NCI-H1436 (cell line): ENCODE measurements at places on chromosomes 16 and 17.
A peak's percentile ranks its signal among the peaks of the same experiment; 100 is the strongest.

DNA sequence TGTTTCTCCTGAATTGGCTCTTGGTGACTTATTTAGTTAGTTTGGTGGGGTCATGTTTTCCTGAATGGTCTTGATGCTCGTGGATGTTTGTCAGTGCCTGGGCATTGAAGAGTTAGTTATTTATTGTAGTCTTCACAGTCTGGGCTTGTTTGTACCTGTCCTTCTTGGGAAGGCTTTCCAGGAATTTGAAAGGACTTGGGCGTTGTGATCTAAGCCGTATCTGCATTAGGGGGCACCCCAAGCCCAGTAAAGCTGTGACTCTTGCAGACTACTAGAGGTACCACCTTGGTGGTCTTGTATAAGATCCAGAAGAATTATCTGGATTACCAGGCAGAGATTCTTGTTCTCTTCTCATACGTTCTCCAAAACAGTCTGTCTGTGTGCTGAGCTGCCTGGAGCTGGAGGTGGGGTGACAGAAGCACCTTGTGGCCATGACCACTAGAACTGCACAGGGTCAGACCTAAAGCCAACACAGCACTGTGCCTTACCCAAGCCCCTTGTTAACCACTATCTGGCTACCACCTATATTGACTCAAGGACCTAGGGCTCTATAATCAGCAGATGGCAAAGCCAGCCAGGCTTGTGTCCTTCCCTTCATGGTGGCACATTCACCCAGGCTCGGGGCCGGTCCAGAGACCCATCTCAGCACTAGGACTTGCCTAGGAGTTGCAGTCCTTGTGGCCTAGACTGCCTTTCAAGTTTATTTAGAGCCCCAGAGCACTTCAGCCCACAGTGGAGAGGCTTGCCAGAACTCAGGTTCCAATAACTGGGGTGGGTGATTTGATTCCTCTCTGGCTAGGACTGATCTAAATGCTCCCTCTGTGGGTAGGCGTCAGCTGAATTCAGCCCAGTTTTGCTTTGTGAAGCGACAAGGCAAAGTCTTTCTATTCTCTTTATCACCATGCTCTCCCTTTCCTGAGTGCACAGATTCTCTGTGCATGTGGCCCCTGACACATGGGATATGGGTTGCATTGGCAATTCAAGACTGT is 11.0 kb downstream of the RNF135 start:
- no peak for DNase-seq

DNA sequence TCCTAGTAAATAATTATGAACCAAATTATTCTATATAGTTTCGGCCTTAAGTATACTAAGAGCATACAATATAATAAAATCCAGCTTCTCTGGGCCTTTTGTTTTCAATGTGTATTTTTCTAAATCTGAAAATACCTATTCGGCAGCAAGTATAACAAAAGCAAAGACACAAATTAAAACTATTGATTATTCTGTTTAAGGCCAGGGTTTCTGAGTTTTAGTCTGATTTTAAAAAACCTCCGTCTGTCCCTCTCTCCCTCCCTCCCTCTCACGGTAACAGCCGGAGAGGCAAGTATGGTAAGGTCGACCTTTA is 1.5 kb downstream of the TOB1 start:
- no peak for DNase-seq

DNA sequence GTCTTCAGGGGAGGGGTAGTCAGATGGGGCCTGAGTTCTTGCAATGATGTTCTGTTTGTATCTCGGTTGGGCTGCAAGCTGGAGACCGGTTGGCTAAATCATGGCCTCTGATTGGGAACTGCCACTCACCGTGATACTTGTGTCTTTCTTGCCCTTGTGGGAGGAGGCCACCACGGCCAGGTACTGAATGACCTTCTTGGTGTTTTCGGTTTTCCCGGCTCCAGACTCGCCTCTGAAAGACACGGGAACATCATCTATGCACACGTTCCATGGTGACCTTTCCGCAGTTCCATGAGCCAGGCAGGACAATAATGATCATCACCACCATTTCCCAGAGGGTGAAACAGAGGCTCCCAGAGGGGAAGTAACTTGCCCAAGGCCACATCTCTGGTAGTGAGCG is 70.3 kb downstream of the MYH11 start:
- DNase-seq = no peak

GRCh38 chr17:48162306-48162934 is 54.9 kb downstream of the SNX11 start:
- DNase-seq = no peak

DNA sequence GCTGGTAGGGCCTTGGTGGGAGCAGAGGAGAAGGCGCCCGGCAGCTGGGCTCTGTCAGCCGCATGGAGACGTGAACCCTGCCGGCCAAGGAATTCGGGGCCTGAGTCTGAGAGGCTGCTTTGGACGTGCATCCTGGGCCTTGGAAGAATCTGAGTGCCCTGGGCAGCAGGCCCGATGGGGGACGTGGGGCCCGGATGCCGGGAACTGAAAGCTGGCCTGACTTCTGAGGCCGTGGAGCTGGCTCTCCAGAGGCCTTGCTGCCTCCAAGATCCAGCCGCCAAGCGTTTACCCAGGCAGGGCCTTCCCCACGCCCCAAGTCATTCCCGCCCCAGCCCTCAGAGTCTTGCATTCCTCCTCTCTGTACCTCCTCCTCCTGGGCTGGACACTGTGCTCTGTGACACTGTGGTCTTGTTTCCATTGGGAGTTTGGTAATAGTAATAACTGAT is 37.2 kb downstream of the NKD1 start:
- DNase-seq = no peak

- no peak for DNase-seq
Measured at GRCh38 chr16:2531371-2531695, at the start of gene CEMP1. TSS of gene CEMP1 (minus strand) at chr16:2531408. CDS start at chr16:2531073, 335 bp downstream.

- no peak for DNase-seq
Measured at GRCh38 chr16:56349086-56349415, 76.3 kb downstream of the AMFR start.

DNA sequence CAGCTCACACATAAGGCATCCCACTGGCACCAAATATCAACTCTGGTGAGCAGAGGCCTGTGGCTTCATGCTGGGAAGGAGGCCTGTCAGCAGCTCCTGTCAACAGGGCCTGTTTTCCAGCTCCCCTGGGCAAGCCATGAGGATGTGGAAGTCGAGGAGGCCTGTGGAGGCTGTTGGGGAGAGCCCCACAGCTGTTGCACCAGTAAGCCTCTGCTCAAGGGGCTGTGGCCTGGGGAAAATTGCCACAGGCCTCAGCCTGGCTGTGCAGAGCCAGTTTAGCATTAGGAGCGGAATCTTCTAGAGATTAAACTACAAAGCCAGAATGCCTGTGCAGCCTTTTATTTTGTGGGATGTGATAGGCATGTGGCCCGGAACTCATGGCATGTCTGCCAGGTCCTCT is 202.1 kb downstream of the SPECC1 start:
- DNase-seq = no peak

GRCh38 chr17:65495122-65496055 is 66.1 kb downstream of the AXIN2 start:
- DNase-seq = no peak

DNA sequence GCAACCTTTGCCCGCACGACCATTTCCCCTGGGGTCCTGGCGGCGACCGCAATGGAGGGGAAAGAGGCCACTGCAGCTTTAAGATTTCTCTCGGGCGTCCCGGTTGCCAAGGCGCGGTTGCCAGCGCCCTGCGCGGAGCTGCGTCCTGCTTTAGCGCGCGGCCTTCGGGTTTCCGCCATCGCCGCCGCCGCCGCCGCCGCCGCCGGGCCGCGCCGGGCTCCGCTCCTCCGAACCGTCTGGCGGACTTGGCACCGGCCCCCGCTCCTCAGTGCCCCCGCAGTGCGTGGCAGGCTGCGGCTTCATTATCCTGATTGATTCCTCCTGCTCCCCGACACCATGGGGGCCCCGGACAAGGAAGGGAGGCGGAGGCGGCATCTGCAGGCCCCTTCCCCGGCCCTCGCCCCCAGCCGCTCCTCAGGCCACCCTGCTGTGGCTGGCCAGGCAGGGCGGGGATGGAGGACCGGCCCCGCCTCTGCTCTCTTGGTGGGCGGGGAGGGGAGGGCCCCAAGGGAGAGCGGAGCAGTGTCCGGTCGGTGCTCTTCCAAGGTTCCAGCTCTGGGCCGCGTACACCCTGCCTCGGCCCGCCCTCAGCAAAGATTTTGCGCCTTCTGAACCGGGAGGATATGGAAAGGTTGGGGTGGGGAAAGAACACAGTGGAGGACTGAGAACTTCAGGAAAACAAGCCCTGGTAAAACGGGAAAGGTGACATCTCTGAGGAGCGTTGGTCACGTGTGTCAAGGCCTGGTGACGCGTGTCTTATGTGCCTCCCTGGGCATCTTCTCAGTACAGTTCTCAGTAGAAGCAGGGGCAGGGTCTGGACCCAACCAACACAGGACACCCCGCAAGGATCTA is 34.0 kb downstream of the NEUROD2 start:
- DNase-seq = peak; percentile 32

DNA sequence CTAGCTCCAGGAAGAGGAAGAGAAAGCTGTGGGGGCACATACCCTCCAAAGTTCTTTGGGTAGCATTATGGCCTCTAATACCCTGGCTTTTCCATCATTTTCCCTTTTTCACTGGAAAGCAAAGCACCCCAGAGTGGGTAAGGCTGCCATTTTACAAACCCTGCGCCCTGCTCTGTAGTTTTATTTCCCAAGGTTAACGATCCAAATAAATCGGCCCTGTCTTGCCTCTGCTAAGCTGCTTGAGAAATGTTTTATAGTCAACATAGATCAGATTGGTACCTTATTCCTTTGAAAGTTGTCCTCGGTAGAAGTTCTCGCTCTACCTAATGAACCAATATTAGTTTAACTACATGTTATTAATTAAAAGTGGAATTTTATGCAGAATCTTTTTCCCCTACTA is 328.2 kb downstream of the NPIPA8 start:
- DNase-seq = no peak

GRCh38 chr16:81505011-81505661 is 60.5 kb downstream of the CMIP start:
- DNase-seq = no peak

DNA sequence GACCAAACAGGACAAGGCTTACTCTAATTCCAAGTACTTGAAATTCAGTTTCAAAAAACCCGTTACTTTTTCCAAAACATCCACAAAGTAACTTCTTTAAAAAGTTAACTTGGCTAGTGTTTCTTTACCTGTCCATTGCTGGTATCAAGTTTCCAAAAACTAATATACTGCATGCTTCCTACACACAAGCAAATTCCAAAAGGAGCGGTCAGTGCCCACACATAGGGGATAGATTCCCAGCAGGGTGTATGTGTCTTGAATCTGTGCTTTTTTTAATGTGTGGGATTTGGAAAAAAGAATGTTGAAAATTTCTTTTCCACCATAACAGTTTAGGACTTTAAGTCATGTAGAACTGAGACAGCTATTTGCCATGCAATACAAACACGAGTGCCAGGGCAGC is 367.8 kb upstream of the SOX9 start:
- DNase-seq = no peak

GRCh38 chr16:13560151-13560550 is 359.8 kb upstream of the ERCC4 start:
- no peak for DNase-seq

- DNase-seq = no peak
Measured at GRCh38 chr16:75703306-75703705, 2.0 kb upstream of the DUXB start.

- no peak for DNase-seq
Measured at GRCh38 chr17:3944485-3945388, 19.5 kb downstream of the ATP2A3 start.

DNA sequence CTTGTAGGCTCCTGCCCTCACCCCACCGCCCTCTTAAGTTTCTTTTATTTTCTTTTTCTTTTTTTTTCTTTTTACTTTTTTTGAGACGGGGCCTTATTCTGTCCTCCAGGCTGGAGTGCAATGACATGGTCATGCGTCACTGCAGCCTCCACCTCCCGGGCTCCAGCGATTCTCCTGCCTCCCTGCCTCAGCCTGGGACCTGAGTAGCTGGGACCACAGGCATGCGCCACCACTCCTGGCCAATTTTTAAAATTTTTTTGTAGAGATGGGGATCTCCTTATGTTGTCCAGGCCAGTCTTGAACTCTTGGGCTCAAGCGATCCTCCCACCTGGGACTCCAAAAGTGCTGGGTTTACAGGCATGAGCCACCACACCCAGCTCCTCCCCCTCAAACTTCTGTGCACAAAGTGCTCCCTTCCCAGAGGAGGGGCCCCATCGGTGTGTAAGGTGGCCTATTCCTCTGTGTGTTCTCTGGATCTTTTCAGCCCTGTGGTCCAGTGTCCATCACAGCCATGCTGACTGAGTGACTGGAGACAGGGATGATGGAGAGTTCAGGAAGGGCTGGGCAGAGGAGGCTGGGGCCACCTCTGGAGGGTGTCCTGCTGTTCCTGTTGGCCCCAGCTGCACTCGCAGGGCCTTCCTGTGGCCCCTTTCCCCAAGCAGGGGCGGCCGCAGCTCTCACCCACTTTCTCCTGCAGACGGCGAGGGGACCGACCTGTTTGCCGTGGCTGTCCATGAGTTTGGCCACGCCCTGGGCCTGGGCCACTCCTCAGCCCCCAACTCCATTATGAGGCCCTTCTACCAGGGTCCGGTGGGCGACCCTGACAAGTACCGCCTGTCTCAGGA is 8.9 kb upstream of the IL32 start:
- DNase-seq = no peak

- DNase-seq = no peak
Measured at GRCh38 chr17:15278924-15279477, 13.9 kb upstream of the PMP22 start.

GRCh38 chr16:72493716-72494415 is 321.9 kb upstream of the PMFBP1 start:
- no peak for DNase-seq

GRCh38 chr16:26026709-26027450 is 335.1 kb downstream of the HS3ST4 start:
- no peak for DNase-seq

- DNase-seq = no peak
Measured at GRCh38 chr17:10738521-10739258, 8.9 kb upstream of the TMEM220 start.

GRCh38 chr16:54999481-54999880 is 68.8 kb downstream of the IRX5 start:
- DNase-seq = no peak

DNA sequence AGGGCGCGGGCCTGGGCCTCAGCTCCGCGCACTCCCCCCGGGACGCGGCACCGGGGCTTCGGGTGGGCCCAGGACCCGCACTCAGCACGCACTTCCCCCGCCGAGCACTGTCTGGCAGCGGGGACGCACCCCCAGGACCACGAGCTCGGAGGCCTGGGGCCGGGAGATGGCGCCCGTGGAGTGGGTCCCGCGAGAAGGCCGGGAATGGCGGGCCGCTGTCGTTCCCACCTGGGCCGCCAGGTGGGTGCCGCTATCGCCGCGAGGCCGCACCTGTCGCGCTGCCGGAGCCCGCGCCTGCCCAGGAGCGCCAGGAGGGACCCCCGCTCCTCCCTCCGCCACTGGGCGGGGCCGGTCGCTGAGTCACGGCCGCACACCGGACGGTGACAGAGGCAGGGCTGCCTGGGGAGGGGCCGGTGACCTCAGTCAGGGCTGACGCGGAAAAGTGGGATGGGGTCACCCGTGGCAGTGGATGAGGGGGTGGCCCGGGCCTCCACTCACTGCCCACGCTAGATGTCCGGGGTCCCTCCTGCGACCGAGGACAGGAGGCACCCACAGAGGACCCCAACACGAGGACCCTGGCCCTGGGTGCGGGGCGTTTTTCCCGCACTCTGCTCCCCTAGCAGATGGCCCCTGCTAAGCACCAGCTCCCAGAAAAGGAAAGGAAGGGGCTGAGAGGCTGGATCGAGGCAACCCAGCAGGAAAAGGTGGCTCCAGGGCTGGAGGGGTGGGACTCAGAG is 6.9 kb upstream of the ACTG1 start:
- peak; percentile 79 for DNase-seq
